ENCODE measurements at places on chromosomes 16 and 17.

GRCh38 chr17:77233635-77234334 is 93.0 kb downstream of the SEC14L1 start:
- DNase-seq: no peak

DNA sequence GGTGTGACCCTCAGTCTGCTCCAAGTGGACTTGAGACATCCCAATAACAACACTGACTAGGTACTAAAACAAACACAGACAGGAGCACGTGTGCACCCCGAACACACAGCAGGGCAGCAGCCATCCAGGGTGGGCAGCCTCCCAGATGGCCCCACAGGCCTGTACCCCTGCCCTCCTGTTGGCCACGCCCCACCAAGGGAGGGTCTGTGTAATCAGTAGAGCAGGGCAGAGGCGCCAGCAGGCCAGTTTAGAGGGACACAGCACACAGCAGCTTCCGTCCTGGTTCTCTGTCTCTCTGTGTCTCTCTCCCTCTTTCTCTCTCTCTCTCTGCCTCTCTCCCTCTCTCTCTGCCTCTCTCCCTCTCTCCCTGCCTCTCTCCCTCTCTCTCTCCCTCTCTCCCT is 21.4 kb downstream of the ACTG1 start:
- no peak for DNase-seq

DNA sequence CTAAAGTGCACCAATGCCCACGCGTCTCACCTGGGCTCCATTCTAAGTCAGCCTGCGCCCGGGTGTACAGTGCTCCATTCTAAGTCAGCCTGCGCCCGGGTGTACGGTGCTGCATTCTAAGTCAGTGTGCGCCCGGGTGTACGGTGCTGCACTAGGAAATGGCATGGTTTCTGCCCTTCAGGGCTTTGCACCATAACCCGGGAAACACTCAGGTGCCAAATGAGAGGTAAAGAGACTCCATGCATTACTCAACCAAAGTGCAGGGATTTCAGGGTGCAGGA is 29.2 kb upstream of the FASN start:
- no peak for DNase-seq

DNA sequence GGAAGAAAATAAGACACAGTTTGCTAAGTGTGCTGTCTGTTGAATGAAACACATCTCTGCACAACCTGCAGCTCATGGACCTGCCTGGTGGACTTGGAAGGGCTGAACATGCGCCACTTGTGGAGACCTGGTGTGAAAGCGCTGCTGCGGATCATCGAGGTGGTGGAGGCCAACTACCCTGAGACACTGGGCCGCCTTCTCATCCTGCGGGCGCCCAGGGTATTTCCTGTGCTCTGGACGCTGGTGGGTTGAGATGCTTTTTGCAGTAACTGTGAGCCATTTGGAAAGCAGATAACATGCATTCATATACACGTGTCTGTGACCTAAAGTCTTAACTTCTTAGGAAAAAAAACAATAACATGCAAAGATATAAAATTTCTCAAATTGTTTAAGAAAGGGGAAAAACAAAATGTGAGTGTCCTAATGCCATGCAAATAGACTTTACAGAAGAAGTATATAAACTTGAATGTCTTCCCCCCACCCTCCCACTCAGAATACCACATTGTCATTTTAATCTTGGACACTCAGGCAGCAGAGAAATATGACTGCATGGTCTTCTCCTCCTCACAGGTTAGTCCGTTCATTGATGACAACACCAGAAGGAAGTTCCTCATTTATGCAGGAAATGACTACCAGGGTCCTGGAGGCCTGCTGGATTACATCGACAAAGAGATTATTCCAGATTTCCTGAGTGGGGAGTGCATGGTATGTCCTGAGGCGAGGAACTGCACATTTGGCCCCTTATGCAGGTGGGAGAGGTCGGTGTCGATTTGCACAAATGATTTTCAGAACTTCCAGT is 65.6 kb downstream of the SEC14L1 start:
- no peak for DNase-seq

DNA sequence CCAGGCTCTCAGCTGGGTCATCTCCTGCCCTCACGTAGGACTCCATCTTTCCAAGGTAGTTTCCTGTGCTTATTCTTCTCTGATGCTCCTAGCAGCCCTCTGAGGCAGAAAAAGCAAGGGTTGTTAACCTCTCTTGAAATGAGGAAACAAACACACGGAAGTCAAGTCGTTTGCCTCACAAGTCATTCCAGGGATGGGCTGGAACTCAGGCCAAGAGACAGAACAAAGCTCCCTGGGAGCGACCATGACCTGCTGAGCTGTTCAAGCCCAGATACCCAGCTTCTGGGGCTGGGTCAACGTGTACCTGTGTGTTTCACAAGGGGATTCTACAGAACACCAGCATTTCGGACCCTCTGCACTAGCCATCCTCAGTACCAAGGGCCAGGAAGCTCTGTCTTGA is 28.1 kb downstream of the SRL start:
- DNase-seq: no peak

DNA sequence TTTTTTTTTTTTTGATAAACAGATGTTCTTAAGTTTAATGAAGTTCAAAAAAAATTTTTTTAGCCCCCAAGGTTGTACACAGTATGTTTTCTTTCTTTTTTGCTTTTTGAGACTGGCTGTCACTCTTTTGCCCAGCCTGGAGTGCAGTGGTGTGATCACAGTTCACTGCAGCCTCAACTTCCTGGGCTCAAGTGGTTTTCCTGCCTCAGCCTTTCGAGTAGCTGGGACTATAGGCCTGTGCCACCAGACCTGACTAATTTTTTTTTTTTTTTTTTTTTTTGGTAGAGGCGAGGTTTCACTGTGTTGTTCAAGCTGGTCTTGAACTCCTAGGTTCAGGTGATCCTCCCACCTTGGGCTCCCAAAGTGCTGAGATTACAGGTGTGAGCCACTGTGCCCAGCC is 12.8 kb downstream of the ITGAE start:
- no peak for DNase-seq

DNA sequence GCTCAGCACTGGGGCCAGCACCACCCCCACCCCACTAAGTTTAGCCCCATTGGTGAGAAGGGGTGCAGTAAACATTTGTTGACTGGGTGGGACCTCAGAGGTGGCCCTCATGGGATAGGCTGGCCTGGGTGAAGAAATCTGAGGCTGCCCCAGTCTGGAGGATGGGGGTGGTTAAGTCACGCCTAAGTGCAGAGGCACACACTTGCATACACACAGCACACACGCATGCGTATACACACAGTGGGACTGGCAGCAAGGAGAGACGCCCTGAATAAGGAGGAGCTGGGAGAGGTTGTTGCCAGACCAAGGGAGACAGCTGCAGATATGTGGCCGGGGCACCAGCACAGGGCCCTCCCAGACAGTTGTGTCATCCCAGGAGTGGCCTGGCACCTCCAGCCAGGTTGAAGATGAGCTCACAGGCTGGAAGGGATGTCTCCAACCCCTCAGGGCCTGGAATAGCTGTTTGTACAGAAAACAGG is 3.0 kb upstream of the BCAR1 start:
- no peak for DNase-seq

DNA sequence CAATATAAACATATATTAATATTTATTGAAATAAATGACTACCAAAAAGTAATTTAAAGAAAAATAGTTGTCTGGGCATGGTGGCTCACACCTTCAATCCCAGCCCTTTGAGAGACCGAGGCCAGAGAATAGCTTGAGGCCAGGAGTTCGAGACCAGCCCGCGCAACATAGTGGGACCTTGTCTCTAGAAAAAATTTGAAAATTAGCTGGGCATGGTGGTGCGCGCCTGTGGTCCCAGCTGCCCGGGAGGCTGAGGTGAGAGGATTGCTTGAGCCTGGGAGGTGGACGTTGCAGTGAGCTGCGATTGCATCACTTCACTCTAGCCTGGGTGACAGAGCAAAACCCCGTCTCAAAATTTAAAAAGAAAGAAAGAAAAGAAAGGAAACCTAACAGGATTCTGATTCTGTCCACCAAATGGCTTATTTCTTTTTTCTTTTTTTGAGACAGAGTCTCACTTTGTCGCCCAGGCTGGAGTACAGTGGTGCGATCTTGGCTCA is 3.4 kb upstream of the BPTF start:
- no peak for DNase-seq

- DNase-seq: no peak
Observed at GRCh38 chr16:81875461-81875860, 96.4 kb downstream of the PLCG2 start.

DNA sequence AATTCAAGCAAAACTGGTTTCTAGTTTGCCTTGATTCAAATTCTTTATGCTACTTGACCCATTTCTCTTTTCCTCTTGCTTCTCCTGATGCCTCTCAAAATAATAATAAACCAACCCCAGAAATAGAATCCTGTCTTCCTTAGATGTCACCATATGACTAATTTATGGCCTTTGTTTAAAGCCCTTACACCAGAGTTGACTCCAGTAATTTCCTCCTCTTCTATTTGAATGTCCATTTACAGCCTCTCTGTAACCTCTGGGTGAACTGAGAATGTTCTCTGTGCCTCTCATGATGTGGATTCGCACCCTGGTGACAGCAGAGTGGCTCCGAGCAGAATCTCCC is 31.5 kb downstream of the ZFHX3 start:
- no peak for DNase-seq

DNA sequence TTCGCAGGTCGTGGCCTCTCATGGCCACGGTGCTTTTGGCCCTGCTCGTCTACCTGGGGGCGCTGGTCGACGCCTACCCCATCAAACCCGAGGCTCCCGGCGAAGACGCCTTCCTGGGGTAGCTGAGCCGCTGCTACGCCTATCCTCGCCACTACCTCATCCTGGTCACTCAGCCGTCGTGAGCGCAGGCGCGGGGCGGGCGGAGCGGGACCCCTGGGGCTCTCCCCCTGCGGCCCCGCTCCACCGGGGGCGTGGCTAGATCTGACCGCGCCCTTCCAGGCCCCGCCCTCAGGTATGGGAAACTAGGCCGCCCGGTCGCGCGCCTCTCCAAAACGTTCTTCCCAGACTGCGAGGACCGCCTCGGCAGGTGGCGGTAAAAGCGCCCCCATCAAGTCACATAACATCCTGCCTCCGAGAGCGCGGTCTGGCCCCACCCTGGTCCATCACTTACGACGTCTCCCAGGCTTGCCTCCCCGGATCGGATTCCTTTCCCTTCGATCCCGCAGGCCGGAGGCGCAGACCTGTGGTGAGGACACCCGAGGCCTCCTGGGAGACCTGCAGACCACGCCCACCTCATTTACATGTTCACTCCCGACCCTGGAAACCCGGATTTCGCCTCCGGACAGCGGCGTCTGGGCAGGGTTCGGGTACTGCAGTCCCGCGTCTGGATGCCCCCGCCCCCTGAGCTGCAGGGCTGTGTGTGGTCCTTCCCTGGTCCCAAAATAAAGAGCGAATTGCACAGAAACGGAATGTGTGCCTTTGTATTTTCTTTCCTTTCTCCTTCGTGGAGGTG is 91.5 kb upstream of the TMEM97 start:
- DNase-seq: no peak

DNA sequence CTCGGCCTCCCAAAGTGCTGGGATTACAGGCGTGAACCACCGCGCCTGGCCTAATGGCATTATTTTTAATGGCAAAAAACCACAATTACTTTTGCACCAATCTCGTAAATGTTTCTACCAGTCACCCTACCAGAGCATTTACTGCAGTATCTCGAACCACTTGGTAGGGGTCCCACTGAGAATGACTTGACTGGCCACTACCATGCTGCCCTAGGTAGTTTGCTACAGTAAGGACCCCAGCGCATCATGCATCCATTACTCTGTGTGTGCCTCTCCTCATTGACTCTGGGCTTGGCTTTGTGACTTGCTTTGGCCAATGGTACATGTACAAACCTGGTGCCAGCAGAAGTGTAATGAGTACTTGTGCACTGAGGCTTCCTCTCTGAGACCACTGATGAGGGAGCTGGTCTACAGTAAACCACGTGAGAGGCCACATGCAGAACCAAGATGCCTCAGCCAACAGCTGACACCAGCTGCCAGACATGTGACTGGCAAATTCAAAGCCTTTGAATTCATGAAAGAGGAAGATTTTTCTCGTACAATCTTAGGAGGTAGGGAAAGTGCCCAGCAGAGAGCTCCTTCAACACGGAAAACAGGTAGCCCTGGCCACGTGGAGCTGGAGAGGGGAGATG is 421.7 kb upstream of the C16orf82 start:
- DNase-seq: no peak

DNA sequence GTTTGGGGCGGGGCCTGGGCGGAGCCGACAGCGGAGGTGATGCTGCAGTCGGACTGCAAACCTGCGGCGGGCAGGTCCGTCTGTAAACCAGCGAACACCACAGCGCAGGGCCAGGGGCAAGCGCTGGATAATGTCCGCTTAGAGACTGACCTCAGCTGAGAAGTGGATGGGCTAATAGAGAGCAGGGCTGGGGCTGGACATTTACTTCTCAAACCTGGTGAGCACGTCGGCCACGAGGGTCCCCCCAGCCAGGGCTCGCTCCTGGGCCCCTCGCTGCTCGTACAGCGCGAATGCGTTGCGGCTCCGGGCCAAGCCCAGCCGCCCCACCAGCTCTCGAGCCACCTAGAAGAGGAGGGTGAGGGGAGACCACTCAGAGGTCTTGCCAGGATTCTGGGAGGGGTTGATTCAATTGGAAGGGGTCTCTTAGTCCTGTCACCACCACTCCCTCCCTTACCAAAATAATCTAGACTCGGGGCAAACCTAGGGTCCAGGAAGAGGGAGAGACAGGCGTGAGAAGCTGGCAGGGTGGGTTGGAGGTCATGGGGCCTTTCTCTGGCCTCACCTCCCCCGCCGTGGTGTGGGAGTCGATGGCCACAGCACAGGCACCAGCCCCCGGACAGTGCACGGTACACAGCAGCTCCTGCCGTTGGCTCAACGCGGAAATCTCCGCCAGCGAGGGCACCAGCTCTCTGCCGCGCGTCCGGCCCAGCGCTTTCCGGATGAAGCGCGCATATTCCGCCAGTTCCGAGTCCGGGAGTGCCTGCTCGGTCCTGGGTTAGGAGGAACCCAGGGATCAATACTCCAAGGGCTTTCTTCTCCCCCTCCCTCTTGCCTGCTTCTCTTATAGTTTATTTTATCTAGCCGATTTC is 5.8 kb downstream of the PLEKHH3 start:
- DNase-seq: no peak

GRCh38 chr17:63015824-63016223 is 49.8 kb downstream of the TANC2 start:
- no peak for DNase-seq

DNA sequence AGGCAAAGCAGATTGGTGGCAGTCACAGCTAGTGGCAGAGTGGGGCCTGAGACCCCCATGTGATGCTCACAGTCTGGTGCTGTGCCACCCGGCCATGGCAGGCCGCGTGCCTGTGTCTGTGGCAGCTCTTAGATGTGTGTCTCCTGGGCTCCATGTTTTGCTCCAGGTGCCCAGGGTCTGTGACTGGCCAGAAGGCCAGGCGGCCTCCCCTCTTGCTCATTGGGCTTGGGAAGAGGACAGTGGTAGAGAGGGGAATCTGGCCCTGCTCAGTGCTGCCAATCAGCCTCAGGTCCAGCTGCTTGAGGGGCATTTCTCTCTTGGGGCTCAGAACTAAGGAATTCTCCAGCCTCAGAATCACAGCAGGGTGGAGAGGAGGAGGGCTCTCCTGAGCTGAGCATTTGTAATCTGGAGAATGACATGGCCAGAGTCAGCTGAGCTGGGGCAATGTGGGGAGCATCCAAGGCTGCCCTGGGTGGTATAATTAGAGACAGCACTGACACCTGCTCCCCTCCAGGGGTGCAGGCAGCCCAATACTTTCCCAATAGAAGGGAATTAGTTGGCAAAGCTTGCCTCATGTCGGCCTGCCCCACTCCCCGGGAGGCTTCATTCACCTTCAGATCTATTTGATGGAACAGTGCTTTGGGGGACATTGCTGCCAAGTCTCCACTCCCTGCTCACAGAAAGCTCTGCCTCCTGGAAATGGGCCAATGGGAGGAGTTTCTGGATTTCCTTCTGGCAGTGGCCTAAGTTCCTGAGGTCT is 2.7 kb upstream of the LASP1NB start:
- DNase-seq: no peak
